Femur (tissue), 1 donor: ENCODE measurements at places on chromosomes 2 and 18.

DNA sequence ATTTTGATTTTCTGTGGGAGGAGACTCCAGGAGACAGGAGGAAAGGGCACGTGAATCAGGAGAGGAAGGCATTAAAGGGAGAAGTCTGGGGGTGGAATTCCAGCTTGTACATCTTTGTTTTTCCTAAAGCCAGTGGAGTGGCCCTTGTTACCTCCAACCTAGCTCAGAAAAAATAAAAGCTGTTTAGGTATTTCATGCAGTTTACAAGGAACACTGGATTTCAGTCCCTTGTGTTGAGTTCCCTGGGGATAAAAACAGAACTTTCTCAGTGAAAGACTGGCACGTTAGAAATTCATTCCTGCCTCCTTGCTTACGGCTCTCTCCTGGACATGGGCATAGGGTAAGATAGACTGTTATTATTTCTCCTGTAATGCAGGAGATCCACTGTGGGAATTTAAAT is 170.2 kb downstream of the ZEB2 start:
- no peak for DNase-seq

DNA sequence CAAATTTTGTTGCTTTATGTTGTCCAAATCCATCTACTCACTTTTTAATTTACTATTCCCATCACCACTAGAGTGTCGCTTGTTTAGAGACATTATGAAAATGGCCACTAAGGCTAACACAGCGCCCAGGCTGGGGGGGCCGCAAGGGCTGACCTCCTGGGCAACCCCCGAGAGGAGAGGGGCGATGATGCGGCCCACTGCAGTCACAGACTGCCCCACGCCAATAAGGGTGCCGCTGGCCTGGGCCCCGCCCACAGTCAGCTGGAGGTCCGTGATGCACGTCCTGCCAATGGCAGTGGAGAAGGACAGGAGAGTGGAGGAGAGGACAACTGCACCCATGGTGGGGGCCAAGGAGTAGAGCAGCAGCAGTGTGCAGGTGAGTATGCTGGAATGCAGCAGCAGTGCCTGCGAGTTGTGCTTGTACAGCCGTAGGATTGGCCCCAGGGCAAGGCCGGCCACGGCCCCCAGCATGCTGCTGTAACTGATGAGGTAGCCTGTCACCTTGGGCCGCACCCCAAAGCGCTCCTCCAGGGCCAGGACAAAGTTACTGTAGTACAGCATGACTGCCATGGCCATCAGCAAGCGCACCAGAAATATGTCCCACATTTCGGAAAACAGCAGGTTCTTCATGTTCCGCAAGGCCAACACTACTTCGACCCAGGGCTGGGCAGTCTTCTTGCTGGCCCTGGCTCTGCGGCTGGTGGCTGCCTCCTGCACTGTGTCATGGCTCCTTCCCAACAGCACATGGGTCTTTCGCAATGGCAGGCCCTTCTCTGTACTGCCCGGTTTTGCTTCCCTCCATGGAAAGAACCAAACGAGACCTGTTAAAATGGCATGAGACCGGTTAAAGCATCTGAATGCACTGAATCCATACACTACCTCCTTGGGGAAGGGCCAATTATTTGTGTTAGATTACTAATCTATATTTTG is 43.2 kb upstream of the TMEM182 start:
- no peak for DNase-seq

DNA sequence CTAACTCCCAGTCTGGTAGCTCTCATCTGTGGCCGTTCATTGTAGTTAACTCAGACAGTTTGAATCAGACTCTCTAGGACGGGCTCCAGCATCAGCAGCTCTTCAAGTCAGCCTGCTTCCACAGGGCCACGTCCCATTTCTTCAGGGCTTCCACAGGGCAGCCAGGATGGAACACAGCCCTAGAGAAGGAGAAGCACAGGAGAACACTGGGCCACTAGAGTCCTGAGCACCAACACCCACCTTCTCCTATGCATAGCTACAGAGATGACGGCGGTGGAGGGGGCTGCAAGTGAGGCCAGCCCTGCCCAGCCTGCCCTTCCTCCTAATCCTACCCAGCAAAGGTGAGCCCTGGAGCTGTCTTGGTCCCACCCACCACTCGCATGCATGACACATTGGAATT is 10.2 kb upstream of the TEX261 start:
- DNase-seq: no peak

GRCh38 chr2:20339012-20339411 is 11.6 kb downstream of the PUM2 start:
- DNase-seq: no peak

DNA sequence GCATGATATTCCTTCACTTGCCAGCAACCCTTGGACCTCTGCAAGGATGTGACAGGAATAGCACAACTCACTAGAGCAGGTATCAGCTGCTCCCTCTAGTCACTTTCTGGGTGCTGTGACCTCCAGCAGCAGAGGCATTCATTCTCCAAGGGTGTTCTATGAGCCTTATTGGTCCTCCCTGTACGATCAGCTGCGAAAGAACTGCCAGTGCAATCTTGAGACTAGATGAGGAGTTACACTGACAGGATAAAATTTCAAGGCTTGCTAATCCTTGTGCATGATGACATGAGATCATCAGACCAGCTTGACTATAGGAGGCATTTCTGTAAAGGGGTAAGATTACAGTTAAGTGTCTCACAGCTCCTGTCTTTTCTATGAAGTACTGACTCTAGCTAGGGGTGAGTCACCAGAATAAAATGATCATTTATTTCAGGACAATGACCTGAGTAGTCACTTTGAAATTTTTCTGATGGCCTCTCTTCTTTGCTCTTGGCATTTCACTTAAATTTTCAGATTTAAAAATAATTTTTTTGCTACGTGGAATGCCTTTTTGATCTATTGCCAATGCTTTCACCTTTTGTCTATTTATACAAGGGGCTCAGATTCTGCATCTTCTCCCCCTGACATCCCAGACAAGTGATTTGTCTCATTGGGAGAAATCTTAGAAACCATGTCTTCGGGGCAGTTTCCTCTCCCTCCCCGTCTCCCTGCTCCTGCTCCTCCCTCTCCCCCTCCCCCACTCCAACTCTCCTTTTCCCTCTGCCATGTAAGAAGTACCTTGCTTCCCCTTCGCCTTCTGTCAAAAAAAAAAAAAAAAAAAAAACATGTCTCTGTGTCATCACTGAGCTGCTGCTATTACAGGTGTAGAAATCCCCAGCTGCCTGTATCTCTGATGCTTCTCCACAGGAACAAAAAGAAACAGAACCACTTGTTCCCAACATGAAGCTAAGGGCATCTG is 49.2 kb upstream of the FRZB start:
- no peak for DNase-seq

- DNase-seq: no peak
Observed at GRCh38 chr2:132789066-132789465, 119.1 kb upstream of the LYPD1 start.

DNA sequence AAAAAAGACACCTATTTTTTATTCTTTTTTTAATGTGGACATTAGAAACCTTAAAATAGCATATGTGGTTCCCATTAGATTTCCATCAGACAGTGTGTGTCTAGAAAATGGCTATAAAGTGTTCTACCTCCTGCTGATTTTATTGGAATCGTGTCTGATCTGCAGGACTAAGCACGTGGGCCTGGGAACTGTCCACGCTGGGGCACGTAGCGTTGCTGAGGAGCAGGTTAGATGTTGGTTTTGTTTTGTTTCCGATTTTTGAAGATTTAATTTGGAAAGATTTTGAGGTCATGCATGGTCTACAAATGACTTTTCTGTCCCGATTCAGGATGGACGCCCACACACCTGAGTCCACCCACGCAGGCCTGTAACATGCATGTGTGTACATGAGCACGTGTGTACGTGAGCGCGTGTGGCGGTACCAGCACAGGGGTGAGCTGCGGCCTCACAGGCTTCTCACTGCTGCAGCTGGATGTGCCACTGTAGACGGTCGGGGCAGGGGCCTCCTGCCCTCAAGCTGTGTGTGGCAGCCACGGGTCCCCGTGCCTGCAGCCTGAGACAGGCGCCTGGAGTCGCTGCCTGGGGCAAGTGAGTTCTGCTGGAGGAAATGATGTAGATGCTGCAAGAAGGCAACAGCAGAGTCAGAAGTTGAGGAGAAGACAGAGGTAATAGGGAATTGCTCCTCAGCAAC is 99.7 kb upstream of the CTDP1 start:
- no peak for DNase-seq

- no peak for DNase-seq
Observed at GRCh38 chr18:57839942-57840381, 36.8 kb upstream of the ATP8B1 start.

GRCh38 chr18:38966841-38967240 is 1401.2 kb upstream of the CELF4 start:
- no peak for DNase-seq

DNA sequence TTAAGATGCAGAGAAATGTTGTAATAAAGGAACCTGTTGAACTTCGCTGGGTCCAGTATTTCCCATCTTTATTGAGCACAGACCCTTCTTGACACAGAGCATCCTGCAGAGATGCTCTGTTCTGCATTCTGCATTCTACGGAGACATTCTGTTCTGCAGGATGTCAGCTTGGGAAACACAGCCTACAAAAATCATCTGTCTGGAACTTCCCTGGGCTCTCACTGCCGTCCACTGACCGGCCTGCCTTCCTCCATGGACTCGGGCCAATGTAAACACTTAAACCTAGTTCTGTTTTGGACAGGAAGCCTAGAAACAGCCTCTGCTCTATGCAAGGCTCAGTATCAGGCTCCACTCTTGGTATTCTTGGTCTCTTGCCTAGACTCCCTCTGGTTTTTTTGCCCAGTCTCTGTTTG is 90.0 kb upstream of the PPP1CB start:
- peak; percentile 82 for DNase-seq

DNA sequence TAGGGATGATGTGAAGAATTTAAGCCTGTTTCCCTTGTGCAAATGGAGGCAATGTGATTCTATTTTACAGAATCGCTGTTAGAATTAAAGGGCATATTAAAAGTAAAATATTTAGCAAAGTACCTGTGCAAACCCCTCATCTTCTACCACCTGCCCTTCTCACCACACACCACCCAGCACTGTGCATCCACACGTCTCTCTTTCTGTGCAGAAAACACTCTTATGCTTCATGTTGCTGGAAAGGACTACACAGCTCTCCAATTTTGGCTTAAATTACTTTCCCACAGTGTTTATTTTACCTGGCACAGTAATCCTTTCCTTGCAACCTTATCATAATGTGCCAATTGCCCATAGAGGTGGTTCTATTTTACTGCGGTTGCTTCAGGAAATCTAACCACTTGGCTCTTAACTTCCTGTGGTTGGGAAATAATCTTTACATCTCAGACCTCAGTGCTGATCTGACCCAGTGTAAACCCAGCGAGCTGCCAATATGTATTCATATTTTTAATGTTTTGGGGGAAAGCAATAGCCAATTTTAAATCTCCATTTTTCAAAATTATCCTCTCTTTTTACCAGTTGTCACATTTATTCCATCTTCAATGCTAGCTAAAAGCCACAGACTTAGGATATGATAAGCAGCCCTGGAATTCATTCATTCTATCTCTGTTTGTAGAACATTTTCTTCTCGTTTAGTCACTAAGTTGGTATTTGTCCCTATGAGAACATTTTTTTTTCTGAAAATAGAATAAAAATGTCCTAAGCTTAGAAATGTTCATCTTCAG is 250.9 kb downstream of the DSEL start:
- no peak for DNase-seq

DNA sequence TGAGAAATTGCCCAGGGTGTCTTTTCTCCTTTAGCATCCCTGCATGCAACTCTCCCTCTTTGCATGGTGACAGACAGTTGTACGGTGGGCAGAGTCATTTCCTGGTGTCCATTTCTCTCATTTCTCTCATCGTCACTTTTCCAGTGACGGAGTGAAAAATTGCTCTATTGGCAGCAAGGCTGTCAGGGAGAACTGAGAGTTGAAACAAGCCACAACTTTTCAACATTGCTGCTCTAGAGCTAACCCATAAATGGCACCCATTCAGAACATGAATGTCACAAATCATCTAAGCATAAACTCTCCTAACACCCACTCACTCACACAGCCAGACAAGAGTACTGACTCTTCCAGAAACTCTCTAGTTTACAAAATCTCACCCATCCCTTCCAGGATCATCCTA is 55.7 kb downstream of the ZC3H8 start:
- no peak for DNase-seq

DNA sequence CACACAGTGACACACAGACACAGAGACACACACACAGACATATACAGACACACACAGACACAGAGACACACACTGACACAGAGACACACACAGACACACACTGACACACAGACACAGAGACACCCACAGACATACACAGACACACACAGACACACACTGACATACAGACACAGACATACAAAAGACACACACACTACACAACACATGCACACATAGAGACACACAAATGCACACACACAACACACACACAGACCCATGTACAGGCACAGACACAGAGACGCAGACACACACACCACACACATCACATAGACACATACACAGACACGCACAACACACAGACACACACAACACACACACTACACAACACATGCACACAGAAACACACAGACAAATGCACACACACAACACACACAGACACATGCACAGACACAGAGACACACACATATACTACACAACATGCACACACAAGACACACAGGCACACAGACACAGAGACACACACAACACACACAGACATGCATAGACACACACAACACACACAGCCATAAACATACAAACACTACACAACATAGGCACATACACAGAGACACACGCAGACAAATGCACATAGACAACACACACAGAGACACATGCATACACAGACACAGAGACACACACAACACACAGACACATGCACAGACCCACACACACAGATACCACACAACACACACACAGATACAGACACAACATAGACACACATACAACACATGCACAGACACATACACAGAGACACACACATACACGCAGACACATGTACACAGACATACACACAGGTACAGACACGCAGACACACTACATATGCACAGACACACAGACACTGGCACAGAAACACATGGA is 120.5 kb downstream of the BCL2 start:
- DNase-seq: no peak

DNA sequence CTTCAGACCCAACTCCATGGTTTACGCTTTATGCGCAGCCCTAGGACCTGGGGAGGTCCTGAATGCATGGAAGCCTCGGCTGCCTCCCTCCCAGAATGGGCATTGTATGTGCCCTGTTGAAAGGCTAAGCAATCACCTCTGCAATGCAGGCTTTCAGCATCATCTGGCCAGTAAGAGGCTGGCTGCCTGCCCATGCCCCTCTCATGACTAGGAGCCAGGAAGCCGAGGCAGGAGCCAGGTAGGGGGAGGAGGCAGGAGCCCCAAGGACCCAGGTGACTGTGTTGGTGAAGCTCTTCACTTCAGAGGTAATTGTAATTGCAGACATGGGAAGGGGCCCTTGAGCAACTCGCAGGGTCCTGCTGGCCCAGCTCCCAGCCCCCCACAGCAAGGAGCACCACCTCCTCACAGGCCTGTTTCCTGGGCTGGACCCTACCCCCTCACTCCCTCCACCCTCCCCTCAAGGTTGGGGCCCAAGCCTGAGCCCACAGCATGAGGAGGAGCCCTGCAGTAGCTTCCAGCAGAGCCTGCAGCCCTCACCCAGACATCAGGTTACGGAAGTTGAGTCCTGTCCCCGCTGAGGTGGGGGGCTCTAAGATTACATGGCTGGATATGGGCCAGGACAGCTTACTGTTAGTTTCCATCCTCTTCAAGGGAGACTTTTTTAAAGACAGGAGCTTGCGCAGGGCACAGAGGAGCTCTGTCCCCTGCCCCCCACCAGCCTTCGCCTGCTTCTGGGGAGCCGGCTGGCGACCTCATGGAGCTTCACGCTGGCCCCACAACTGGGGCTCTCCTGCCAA is 21.9 kb downstream of the CRACDL start:
- peak; percentile 18 for DNase-seq
